Foreskin keratinocyte (primary cell): ENCODE measurements at places on chromosomes 7 and 10.
A peak's percentile ranks its signal among the peaks of the same experiment; 100 is the strongest.

GRCh38 chr10:71423901-71424300 lies 27.2 kb downstream of the CDH23 start:
- no peak for DNase-seq

GRCh38 chr10:95500649-95501048 lies 60.5 kb downstream of the SORBS1 start:
- DNase-seq, result no peak

GRCh38 chr7:151704960-151705635 lies 171.8 kb downstream of the PRKAG2 start:
- no peak for DNase-seq

- DNase-seq, result no peak
These were observed 213.9 kb upstream of the SH2B2 start for GRCh38 chr7:102072636-102073209.

- DNase-seq, result no peak
These were observed 25.6 kb downstream of the SLC25A16 start for GRCh38 chr10:68501691-68502090.

- no peak for DNase-seq
These were observed 2.0 kb downstream of the BCL7B start for GRCh38 chr7:73555411-73555982.

DNA sequence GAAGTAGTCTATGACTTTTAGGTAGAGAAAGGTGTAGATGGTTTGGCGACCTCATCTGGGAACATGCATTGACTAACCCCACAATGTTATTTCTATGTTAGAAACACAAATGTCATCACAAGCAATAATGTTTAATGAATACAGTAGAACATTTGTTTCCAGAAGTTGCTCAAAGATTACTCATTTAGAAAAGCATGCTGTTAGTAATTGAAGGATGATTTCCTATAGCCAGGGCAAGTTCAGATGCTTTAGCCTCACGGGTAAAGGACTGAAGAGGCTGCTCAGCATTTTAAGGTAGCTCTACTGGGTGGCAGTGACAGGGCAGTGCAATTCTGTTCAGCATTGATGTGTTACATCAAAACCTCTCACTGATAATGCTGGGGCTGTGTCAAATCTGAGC lies 199.3 kb upstream of the FZD1 start:
- DNase-seq, result peak; percentile 50

GRCh38 chr7:156753229-156753560 lies 112.6 kb downstream of the RNF32 start:
- DNase-seq, result no peak
